ENCODE measurements at places on chromosomes 5 and 9. TPM values are rescaled to one million over a fixed set of nuclear protein-coding genes. Genes with fewer than 3 reads are reported as not detected.

PCA3 gene
- not detected for total RNA-seq

TMEM267 gene
- 4.2 TPM for total RNA-seq

MAML1 gene
- 11.0 TPM for total RNA-seq

OR2S2 gene
- not detected for total RNA-seq

DRD1 gene
- not detected for total RNA-seq

ARSI gene
- 11.8 TPM for total RNA-seq

CDHR2 gene
- not detected for total RNA-seq

FAM163B gene
- total RNA-seq, result not detected

PAXX gene
- 32.9 TPM for total RNA-seq

PRLR gene
- total RNA-seq, result 0.84 TPM

ELOVL7 gene
- total RNA-seq, result not detected

NUTM2F gene
- total RNA-seq, result not detected

SPINK13 gene
- not detected for total RNA-seq

INIP gene
- total RNA-seq, result 19.5 TPM

PRR16 gene
- total RNA-seq, result 23.9 TPM

RAD1 gene
- total RNA-seq, result 30.6 TPM

LOX gene
- 46.7 TPM for total RNA-seq

C5orf46 gene
- total RNA-seq, result not detected

FOXE1 gene
- total RNA-seq, result not detected

GABRA6 gene
- not detected for total RNA-seq

TIGD6 gene
- 2.9 TPM for total RNA-seq

FOXI1 gene
- not detected for total RNA-seq

DENND1A gene
- total RNA-seq, result 17.2 TPM

TRPM6 gene
- under 0.01 TPM for total RNA-seq

PFN3 gene
- total RNA-seq, result not detected

ORM2 gene
- not detected for total RNA-seq

CCDC112 gene
- total RNA-seq, result 6.5 TPM

OTP gene
- not detected for total RNA-seq

BRINP1 gene
- not detected for total RNA-seq

SH2D3C gene
- not detected for total RNA-seq

PSD2 gene
- not detected for total RNA-seq
